ENCODE measurements at places on chromosomes 7 and 10. TPM values are rescaled to one million over a fixed set of nuclear protein-coding genes. Genes with fewer than 3 reads are reported as not detected.

The FAM237B gene
- total RNA-seq, result not detected

The TACC2 gene
- total RNA-seq, result 113 TPM

The CHAT gene
- 0.59 TPM for total RNA-seq

The LRIT1 gene
- total RNA-seq, result not detected

The ZNF727 gene
- total RNA-seq, result 1.6 TPM
